ENCODE measurements at places on chromosomes 13 and 19. TPM values are rescaled to one million over a fixed set of nuclear protein-coding genes. Genes with fewer than 3 reads are reported as not detected.

DNA sequence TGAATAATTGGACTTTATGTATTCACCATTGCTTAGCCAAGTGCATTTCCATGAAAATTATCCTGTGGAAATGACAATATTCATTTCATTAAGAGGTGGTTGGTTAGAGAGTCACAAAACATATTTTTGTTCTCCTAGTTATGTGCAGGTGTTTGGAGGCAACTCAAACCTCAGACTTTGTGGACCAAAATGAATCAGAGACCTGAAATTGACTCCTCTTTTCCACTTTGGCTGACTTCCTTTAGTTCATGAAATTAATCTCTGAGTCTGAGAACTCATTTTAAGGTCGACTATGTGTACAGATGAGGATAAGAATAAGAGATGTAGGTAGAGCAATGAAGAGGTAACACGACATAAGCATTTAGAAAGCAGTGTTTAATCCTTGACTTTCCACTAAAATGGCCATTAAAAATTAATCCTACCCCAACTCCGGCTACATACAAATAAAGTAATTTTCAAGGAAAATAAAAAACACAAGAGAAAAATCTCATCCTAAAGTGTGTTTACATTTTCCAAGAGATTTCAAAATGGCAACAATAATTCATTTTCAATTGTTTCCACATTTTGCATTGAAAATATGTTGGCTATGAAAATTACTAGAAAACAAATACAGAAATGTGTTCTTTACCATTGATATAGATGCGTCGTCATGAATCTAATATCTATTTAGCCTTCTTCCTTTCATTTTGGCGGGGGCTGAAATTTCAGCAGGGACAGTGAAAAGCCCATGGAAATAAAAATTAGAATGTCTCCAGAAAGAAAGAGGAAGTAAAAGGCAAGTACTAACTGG lies 185.4 kb upstream of the CSNK1A1L start:
- DNase-seq: no peak

GRCh38 chr13:46572752-46573431 lies 19.9 kb downstream of the LRCH1 start:
- peak; percentile 62 for DNase-seq

- DNase-seq: no peak
Observed at GRCh38 chr13:24081387-24081786, 79.1 kb upstream of the SPATA13 start.

- DNase-seq: no peak
Observed at GRCh38 chr13:37595162-37595561, 3.4 kb downstream of the POSTN start.

MAST1 gene
- total RNA-seq: 23.4 TPM
